Hindlimb muscle (tissue), 1 donor: ENCODE measurements at places on chromosomes 12 and 14. TPM values are rescaled to one million over a fixed set of nuclear protein-coding genes. Genes with fewer than 3 reads are reported as not detected.

KCNC2 gene
- 0.52 TPM for polyA plus RNA-seq

STON2 gene
- polyA plus RNA-seq: 20.5 TPM

CMTM5 gene
- 1.6 TPM for polyA plus RNA-seq

TRPV4 gene
- polyA plus RNA-seq: 0.99 TPM

KRT83 gene
- not detected for polyA plus RNA-seq

AQP2 gene
- polyA plus RNA-seq: not detected

EPYC gene
- not detected for polyA plus RNA-seq

APOLD1 gene
- polyA plus RNA-seq: 8.9 TPM

DHRS7 gene
- polyA plus RNA-seq: 93.9 TPM

SMCO3 gene
- polyA plus RNA-seq: 0.15 TPM

DNA sequence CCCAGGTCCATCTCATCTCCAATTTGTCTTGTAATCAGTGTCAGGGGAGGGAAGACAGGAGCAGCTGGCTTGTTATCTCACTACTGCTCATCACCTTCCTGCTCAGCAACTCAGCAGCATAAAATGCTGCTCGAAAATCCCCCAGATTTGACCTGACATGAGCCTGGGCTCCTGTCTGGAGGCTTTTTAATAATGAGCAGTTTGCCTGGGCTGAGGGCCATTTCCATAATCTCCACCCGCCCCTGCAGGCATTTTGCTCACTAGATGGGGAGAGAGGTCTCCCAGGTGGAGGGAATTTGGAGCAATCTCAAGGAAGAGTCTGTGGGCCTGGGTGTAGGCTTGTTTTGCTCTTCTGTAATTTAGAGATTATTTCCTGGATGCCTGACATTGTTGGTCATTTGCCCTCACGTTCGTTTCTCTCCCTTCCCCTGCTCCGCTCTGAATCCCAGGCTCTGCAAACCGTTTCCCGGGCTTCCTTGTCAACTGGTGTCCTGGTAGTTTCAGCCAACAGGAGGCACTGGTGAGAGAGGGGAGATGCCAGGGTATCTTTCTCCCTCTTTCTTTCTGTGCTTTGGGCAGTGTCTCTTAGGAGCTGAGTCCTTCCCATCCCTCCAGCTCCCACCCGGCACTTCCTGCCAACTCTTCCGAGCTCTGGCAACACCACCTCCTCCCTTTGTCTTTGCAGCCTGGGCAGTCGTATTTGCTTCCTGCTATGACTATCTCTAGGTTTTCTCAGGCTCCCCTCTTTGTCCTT, 299.2 kb downstream of the GLT1D1 start:
- peak; percentile 2 for DNase-seq

- DNase-seq: no peak
Measured at GRCh38 chr14:77541905-77542304, 43.3 kb upstream of the ISM2 start.

DNA sequence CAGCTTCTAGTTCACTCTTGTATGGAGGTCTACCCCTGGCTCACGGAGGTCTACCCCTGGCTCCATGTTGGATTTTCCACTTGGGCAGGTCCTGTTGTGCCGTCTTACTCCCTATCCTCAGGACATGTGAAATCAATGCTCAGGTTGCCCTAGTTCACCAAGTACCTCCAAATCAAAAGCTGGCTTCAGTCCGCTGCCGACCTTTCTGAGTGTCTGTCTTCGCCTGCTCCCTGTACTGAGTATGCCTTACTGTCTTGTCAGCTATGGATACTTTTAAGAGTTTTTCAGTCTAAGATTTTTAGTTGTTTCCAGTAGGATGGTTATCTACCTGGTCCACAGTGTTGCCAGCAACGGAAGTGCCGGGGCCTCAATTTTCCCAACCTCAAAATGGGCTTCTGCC, 40.1 kb upstream of the BCL11B start:
- DNase-seq: no peak

DNA sequence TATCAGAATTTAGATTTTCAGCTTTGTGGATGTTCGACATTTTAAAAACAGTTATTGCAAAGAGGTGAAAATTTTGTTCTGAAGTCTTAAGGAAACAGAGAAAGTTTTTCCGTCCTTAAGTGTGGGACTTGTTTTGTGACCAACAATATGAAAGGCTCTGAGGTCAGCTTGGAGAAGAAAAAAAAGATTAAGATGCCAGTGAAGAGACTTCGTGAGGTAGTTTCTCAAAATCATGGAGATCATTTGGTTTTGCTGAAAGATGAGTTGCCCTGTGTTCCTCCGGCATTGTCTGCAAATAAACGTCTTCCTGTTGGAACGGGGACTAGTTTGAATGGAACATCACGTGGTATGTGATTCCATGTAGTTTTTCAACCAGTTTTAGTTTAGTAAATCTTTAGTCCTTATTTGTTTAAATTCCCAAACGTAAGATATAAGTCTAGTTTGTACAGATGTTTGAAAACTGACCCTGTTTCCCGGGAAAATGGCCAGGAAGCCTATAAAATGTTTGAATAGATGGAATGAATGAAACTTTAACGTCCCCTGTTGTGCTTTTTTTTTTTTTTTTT, 682 bp downstream of the KIAA0586 start:
- peak; percentile 61 for DNase-seq

- DNase-seq: no peak
Measured at GRCh38 chr12:117494833-117495655, 133.6 kb upstream of the NOS1 start.

DNA sequence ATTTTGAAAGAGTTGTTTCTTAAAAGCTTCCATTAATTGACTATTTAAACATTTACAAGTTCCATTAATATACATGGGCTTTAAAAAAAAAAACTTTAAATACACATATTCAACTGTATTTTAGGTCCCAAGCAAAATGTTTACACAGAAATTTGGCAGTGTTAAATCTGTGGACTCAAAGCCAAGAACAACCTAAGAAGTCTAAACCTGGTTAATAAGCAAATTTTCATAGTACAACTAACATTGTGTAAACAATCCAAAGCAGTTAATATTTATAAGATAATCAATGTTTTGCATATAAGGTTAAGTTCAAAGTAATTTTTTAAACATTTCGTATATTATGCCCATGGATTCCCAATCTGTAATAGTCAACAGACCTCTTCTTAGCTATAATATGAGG, 77.0 kb downstream of the EPS8 start:
- DNase-seq: no peak

DNA sequence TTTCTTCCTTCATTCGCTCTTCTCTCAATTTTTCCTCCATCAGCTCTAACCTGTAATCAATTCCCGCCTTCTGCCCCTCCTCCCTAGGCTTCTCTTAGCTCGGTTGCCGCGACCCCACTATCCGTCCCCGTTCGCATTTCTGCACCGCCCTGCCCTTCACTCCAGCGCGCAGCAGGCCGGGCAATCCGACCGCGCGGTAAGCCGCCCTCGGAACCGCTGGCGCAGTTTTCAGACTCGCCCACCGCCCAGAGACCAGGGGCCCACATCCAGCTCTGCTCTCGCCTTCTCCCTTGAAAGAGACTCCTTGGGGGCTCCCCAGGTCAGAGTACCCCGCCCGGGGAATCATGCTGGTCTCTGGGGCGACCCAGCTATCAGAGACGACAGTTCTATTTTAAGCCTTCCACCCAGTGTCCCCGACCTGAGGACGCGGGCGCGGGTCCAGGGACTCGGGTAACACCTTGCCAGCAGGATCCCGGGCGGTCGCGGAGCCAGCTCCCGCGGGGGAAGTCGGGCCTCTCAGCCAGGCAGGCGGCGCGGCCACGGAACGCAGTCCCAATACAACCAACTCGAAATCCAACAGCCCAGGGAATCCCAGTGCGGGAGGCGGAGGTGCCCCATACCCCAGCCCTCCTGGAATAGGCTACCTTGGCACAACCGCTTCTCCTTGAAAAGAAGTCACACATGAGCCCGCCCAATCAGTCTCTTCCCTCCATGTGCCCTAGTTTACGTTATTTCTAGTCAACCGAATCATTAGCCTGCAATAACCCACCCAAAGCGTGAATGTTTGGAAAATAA, 5.7 kb upstream of the SLC38A4 start:
- DNase-seq: no peak

GRCh38 chr14:65414961-65415589, 2.5 kb downstream of the FUT8 start:
- DNase-seq: peak; percentile 23

DNA sequence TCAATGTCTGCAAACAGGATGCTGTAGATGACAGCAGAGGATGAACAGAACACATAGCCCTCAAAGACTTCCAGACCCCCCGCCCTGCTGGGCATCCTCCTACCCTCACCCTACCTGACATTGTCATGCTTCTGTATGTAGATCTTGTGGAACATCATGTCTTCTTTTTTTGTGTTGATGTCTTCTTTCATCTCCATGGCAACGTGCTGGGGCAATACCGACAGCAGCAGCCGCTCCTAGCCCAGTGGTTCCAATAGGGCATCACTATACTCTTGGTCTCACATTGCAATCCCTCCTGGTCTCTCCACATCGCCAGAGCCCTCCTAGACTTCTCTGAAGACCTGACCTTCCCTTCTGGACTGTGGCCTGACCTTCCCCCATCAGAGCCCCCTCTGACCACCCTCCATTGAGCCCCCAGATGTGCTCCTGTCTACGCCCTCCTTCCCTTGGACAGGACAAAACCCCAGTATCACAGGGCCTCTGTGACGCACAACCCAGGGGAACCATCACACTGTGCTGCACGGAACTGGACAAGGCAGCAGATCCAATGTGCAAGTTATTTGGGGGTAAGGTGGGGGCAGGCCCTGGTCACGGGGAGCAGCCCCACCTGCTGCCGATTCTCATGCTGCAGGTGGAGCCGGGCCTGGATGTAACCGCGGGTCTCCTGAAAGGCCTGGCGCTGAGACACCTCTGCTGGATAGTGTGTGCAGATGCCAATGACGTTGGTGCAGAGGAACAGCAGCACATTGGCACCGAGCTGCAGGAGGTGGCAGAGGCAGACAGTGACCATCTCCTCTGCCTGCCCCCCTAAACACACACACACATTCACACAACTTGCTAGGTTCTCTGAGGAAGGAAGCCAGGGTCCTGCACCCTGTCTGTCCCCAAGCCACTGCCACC, 11.1 kb downstream of the ADCY6 start:
- no peak for DNase-seq

DNA sequence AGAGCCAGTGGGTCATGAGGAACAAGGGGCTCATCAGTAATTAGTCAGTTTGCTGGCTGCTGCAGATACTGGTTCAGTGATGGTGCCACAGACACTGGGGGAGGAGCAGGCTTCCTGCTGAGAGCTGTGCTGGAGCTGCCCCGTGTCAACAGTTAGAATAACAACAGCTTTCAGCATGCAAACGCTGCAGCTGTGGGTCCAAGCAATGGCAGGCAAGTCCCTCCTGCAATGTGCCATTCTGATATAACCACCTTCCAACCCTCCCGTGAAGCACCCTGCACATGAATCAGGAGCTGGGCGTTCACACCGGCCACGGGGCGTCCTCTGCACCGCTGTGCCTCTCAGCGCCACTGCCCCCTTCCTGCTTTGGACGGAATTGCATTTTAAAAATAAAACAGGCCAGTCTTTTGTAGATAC, 258.4 kb upstream of the SFSWAP start:
- no peak for DNase-seq

- DNase-seq: no peak
Measured at GRCh38 chr14:36660736-36661505, 739 bp upstream of the PAX9 start.

DNA sequence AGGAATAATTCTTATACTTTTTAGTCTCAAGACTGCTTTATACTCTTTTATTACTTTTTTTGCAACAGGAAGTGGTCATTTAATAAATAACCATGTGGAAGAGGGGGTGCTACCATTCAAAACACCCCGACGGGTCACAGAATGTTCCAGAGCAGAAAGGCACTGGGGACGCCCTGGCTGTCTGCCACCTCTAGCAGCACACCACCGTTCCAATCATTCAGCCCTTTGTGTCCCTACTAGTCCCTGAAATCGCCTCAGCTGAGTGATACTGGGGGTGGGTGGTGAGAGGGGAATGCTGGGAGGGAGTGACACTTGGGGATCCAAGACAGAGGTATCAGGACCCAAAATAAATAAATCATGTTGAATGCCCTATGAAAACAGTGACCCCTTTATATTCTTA, 52.4 kb downstream of the MON2 start:
- DNase-seq: no peak

DNA sequence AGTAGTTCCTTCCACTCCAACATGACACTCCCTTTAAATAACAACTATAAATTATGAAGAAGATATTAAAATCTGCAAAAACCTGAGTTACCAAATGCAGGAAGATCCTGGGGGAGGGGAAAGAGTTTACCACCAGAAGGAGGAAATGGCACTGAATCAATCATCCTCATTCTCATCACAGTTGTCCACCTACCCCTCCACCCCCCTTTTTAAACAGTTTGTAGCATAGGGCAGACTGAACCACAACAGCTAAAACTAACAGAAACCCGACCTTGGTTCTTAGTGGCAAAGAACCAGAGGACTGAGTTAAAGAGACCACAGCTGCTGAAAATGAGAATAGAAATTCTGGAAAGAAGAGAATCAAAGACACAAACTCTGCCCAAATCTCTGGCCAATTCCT, 189.5 kb downstream of the MED13L start:
- no peak for DNase-seq

GRCh38 chr12:87828382-87828973, 200.7 kb downstream of the C12orf50 start:
- DNase-seq: no peak

DNA sequence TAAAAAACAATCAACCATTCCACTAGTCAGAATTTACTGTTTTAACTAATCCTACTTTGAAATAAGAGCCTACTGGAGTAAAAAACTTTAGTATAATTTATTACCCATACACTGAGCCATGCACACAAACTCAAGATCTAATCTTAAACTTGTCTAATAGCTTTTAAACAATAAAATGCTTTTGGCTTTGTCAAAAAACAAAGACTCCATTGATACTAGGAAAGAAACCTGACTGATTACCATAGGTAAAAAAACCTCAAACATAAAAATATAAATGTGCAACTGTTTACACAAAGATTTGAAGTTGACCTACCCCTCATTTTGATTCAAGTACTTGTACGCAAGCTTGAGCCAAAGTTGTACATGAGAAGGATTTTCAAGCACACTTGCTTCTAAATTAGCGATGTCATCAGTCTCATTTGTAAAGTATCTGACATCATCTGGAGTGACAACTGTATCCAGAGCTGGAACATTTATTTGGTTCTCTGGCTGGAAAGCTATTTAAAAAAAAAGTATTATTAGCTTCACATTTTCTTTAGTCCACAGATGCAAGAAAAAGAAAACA, 36.1 kb downstream of the ZFC3H1 start:
- DNase-seq: no peak

DNA sequence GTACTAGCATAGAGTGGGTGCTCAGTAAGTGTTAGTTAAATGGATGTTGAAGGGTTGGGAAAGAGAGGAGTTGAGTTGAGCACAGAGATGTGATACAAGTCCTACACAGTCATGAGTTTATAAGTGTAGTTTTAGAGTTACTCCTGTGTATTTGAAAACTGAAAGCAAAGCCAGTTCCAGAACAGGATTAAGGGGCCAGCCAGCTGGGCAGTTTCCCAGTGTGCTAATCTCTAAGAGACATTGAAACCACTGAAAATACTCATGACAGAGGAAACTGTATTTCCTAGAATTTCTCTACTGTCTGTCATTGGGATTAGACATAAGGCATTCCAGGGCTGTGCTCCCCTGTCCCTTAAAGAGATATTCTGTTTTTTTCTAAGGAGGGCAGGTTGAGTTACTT, 101.0 kb downstream of the DERA start:
- DNase-seq: peak; percentile 85
